ENCODE measurements at places on chromosomes 5 and 9.

GRCh38 chr5:158026304-158027031, 167.5 kb upstream of the CLINT1 start:
- DNase-seq: no peak

DNA sequence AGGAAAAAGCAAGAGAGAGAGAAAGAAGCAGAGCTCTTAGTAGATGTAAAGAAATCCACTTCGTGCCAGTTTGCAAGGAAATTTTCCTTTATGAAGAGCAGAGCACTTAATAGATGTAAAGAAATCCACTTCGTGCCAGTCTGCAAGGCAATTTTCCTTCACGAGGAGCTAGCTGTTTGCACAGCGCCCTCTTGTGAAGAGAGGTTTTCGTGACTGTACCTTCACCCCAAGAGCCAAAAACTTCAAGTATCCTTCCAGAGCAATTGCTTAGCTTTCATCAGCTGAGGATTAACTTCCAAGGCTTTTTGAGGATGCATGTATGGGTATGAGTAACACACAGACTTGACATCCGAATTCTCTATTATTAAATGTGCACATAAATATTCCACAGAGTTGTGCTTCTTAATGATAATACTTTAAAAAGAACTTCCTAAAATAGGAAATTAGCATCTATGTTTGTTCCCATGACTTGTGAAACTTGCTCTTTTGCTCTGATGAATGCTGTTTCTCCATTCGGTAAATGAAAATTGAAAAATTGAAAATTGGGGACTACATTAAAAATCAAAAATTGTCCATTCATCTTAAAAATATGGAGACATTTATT, 525.6 kb downstream of the PDE4D start:
- peak; percentile 61 for DNase-seq

GRCh38 chr5:107704681-107705401, 34.1 kb upstream of the EFNA5 start:
- no peak for DNase-seq

DNA sequence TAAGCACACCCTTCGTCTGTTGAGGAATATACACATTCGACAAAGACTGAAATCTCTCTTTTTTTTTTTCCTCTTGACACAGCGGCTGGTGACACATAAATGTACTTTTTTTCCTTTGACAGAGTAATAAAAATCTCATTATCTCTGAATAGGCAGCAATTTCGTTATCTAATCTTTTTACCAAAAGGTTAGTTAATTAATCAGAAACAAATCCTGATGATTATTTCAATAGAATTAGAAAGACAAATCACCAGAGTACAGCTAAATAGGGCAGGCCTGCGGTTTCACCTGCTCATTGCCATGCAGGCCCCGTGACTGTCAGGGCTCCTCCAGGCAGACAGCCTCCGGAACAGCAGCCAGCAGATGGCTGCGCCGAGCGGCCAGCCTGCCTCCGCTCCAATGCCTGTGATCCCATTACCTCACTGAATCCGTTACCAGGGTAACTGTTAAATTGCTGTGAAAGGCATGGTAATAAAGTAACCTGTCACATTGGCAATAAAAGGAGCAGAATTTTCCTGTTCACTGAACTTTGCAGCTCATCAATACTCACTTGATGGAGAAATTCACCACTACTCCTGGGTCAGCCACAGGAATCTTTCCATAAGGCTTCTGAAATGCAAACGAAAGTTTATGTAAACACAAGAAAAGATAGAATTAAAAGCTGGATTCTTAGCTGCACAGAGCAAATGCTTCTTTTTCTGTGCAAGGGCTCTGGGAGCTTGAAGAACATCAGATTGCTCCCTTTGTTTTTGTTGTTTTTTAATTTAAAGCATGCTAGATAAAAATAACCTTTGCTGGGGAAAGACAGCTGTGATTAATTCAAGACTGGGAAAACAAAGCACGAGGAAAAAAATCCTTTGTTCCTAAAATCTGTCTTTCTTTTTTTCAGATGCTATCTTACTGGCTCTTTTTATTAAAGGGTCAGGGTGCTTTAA, 666.4 kb upstream of the ZNF608 start:
- no peak for DNase-seq

- DNase-seq: no peak
Measured at GRCh38 chr9:126842977-126843799, 17.3 kb upstream of the ZBTB34 start.

GRCh38 chr9:104233366-104233765, 139.3 kb downstream of the SMC2 start:
- no peak for DNase-seq

DNA sequence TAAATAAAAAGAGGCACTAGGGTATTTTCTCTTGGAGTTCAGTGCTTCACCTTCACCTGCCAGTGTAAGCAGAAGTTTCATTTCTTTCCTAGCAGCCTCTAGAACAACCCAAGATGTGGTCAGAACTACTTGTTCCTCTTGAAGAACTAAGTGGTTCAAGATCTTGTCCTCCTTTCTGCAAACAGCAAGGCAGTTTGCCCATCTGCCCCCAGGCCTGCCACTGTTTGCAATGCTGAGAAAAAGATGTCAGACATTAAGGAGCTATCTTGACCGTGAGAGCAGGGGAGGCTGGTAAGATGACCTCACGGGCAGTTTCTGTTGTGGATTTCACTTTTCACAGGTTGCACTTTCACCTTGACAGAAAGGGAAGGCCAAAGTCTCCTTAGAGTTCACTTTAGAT, 52.0 kb upstream of the KLF4 start:
- no peak for DNase-seq

- no peak for DNase-seq
Measured at GRCh38 chr5:34686762-34687268, 30.7 kb downstream of the RAI14 start.

DNA sequence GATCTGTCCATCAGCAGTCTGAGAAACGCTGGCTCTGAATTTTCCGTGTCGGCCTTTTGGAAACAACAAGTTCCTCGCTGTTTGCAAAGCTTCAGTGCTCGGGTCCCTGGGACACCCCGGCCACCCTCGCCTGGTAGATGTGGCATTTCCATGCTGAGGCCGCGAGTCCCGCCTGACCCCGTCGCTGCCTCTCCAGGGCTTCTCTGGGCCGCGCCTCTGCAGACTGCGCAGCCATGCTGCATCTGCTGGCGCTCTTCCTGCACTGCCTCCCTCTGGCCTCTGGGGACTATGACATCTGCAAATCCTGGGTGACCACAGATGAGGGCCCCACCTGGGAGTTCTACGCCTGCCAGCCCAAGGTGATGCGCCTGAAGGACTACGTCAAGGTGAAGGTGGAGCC, 4.7 kb downstream of the NTNG2 start:
- peak; percentile 45 for DNase-seq

GRCh38 chr5:60257596-60258271, 364.2 kb upstream of the PDE4D start:
- DNase-seq: no peak

DNA sequence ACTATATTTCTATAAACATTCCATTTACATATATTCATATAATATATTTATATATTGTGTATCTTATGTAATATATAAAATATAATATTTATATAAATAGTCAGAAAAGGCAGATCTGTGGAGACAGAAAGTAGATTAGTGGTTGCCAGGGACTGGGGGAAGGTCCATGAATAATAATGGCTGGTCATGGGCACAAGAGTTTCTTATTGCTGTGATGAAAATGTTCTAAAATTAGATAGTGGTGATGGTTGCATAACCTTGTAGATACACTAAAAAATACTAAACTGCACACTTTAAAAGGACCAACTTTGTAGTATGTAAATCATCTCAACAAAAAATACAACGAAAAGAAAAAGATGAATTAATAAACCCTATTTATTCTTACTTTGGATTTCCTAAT, 47.3 kb downstream of the NUP155 start:
- DNase-seq: no peak

GRCh38 chr5:2168601-2169429, 286.1 kb upstream of the IRX4 start:
- no peak for DNase-seq

DNA sequence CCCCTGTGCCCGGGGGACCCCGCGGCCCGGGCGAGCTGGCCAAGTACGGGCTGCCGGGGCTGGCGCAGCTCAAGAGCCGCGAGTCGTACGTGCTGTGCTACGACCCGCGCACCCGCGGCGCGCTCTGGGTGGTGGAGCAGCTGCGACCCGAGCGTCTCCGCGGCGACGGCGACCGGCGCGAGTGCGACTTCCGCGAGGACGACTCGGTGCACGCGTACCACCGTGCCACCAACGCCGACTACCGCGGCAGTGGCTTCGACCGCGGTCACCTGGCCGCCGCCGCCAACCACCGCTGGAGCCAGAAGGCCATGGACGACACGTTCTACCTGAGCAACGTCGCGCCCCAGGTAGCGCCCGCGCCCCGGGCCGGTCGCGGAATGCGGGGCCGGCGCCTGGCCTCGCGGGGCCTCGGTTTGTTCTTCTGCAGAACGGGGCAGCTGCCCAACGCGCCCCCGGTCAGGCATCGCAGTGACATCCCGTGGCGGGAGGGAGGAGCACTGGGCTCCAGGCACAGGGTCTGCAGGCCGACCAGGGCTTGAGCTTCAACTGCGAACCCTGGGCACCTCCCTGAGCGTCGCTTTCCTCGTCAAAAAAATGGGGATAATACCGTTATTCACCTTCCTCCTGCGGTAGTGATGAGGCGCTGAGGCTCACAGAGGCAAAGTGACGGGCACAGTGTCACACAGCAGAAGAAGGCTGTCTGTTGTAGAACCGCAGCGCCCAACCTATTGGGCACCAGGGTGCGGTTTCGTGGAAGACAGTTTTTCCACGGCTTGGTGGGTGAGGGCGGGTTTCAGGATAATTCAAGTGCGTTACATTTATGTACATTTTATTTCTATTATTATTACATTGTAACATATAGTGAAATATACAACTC, 777 bp downstream of the ENDOG start:
- peak; percentile 51 for DNase-seq

DNA sequence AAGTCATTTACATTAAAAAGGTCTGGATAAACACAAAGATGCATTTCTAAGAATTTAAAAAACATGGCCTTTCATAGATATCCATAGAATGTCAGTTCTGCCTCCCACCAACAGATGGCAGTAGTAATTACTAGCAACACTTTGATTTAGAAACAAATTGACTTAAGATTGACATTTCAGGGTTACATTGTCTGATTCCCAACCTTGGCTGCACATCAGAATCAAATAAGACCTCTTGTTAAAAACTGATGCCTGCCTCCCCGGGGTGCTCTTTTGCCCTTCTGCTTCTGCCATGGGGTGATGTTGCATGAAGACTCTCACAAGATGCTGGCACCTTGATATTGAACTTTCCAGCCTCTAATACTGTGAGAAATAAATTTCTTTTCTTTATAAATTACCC, 146.2 kb upstream of the GPR151 start:
- DNase-seq: peak; percentile 25

- DNase-seq: no peak
Measured at GRCh38 chr5:128876569-128877382, 88.5 kb upstream of the SLC27A6 start.

DNA sequence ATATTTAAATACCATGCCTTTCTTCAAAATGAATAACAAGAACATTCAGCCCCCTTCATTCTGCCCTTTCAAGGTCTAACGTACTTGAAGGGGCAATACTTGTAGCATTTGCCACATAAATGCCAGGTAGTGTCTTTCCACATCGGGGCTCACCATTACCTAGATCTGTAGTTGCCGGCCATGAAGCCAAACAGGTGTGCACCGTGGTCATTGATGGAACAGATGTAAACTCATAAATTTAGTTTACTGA, 193.0 kb downstream of the CD180 start:
- DNase-seq: no peak

- DNase-seq: no peak
Measured at GRCh38 chr9:98091735-98092612, 27.0 kb downstream of the TRIM14 start.

DNA sequence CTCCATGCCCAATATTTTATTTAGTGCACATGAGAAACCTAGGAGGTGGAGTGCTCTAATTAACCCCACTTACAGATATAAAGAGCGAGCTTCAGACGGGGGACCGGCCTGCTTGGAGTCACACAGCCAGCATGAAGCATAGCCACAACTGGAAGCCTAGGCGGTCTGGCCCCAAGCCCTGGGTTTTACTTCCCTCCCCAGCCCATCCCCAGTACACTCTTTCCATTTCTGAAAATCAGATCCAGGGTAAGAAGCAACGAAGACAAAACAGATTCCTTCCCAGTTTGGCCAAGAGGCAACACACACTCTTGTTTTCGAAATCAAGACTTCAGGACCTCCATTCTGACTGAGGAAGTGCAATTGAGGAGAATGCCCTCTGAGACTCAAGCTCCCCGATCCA, 27.1 kb downstream of the KCNMB1 start:
- no peak for DNase-seq

GRCh38 chr9:77856615-77857014, 175.0 kb downstream of the GNAQ start:
- DNase-seq: no peak

GRCh38 chr9:76023715-76024195, 133.3 kb downstream of the PCSK5 start:
- DNase-seq: peak; percentile 33

GRCh38 chr9:124347968-124348358, 67.3 kb downstream of the PSMB7 start:
- no peak for DNase-seq

DNA sequence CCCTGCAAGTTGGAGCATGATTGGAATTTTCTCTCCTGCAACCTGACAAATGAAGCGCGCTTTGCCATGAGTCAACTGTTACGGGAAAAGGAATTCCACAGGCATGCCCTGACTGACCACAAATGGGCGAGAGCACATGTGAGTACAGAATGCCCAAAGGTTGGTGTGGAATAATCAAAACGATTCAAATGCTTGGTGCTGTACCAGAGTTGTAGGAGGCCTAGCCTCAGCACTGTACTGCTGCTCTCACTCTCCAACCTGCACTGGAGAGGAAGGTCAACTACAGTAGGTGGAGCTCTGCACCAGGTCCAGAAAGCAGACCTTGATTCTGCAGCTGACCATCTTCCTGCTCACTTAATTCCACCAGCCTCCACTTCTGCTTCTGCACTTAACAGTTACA, 406.9 kb upstream of the ACTBL2 start:
- DNase-seq: no peak

DNA sequence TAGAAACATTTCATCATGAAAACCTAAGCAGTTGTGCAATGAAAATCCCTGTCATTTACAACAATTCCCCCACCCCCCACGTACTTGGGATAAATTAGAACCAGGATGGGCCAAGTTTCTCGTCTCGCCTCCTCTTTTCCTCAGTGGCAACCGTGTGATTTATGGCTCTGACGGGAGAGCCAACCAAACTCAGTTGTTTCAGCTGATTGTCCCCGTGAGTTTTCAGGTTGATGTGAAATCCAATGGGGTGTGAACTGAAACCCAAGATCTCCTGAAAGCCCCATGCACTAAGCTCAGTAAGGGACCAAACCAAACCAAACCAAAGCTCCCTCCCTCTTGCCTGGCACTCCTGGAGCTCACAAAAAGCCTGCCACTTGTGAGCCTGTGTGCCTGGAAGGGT, 138.7 kb upstream of the SLC24A2 start:
- DNase-seq: no peak

DNA sequence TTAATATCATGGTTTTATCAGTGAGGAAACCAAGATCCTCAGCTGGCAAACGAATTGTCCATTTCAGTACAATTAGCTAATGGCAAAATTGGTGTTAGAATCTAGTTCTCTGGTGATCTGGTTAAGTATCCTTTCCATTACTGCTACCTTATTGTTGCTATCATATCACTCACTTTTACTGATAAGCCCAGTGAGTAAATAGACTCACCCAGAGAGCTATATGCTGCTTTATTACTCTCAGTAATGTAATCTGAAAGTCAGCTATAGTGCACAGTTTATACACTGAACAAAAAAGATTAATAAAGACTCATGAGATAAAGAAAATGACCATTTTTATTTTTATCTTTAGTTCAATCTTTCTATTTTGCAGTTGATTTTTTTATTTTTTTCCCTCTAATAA, 95.0 kb downstream of the DMAC1 start:
- DNase-seq: no peak

All from activated CD4-positive, alpha-beta T cell treated with anti-CD3 and anti-CD28 coated beads for 48 hours (primary cell).